A549 treated with DMSO at 1 μM for 4 hours (cell line): ENCODE measurements at places on chromosomes 5 and 9. TPM values are rescaled to one million over a fixed set of nuclear protein-coding genes. Genes with fewer than 3 reads are reported as not detected.

Gene CDX1
- not detected in 5 replicates for total RNA-seq

Gene ROPN1L
- 1.00 to 2.9 TPM (median 2.1 TPM) in 5 replicates for total RNA-seq

Gene PCDHA10
- 0.01 to 0.06 TPM (median 0.01 TPM) in 4 of 5 replicates, not detected in the other for total RNA-seq

Gene BRINP1
- total RNA-seq = 0.15 to 0.26 TPM (median 0.17 TPM) in 5 replicates

Gene SLC4A9
- total RNA-seq = not detected in 5 replicates

Gene PCDHB3
- 0.04 to 0.05 TPM in 2 of 5 replicates, not detected in the others for total RNA-seq

Gene RANBP3L
- total RNA-seq = not detected in 5 replicates

Gene ADGRD2
- total RNA-seq = not detected in 5 replicates

Gene GCNT4
- total RNA-seq = 0.38 to 0.58 TPM (median 0.54 TPM) in 5 replicates

Gene IL4
- total RNA-seq = not detected in 5 replicates

Gene NEUROG1
- total RNA-seq = not detected in 5 replicates

Gene GPR151
- total RNA-seq = not detected in 5 replicates

Gene HACD4
- total RNA-seq = 1.0 to 1.6 TPM (median 1.1 TPM) in 5 replicates

Gene PIP5K1B
- 0.10 TPM in 1 of 5 replicates, not detected in the others for total RNA-seq

Gene TMEM174
- not detected in 5 replicates for total RNA-seq
